ENCODE measurements at places on chromosomes 6 and 20.

DNA sequence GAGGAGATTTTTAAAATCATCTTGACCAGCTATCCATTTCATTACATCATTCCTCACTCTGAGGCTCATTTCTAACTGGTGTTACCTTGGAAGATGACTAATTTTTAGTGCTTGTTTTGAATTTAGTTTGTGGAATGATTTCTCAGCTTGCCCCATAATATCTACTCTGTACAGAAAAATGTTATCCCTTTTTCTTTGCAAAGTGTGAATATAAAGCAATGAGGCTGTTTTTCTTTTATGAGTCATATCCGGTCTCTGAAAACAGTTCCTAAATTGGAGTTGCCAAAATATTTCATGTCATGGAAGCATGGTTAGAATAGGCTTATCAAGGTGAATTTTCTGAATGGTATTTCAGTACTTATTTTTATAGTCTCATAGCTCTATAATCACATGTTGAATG lies 43.8 kb downstream of the FUT9 start:
- no peak for DNase-seq

GRCh38 chr6:118659513-118660217 lies 8.3 kb upstream of the CEP85L start:
- no peak for DNase-seq

DNA sequence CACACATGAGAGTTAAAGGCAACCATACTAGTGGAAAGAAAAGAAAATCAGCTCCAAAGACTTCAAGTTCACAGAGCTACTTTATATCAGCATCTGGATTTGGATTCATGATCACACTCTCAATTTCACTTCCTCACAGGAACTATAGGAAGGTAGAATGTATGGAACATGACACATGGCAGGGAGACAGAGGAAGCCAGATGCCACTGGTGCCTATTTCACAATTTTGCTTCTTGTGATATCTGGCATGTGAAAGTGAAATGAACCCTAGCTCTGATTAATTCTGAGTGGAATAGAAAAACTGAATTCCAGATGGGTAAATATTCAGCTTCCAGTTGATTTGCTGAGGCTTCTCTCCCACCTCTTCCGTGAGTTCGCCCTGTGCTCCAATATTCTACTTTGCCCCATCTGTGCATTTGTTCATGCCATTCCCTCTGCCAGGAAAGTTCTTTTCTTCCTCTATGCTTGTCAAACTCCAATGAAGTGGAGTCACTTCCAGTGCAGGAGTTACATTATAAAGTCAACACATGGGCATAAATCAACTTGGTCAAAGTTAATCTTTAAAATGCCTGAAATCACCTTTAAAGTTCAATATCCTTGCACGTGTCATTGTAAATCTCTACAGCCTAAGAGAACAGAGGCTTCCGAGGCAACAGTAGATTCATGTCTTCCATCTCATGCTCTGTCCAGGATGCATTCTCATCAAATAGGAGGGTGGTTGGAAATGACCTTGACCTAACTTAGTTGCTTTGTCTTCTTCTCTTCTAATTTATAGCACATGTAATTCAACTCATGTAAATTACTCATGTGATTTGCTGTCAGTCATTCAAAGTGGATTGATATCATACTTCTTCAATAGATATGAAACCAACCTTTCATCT lies 275.3 kb downstream of the HIVEP2 start:
- DNase-seq, result no peak

- DNase-seq, result no peak
These were observed 1323.0 kb upstream of the GJE1 start for GRCh38 chr6:140809694-140810101.

DNA sequence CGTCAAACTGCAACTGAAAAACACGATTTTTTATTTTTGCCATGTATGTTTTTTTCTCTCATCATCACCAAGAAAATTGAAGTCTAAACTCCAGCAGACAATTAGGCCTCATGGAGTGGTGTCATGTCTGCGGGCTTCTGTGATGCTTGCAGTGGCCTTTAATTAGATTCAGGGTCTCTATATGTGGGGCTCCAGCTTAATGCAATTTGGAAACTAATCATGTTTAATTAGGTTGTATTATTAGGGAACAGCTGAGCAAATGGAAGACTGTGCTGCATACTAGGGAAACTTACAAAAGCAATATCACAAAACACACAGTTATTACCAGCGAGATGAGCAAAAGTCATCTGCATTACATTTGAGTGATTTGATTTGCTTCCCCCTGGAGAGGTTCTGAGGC lies 132.9 kb upstream of the PMEPA1 start:
- DNase-seq, result no peak

DNA sequence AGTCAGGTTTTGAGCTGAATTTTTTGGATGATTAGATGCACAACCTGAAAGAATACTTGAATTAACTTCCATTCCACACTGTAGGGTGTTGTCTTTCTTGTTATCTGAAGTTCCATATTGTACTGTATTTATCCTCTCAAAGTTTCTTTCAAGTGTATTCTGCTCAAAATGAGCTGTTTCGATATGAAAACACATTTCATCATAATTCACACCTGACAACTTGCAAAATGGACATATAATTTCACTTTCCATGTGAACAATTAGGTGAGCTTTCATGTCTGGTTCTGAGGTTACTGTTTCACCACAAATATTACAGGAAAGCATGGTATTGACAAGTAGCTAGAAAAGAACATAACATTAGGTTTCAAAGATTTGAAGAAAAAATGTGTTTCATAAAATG lies 1.7 kb downstream of the ZUP1 start:
- no peak for DNase-seq

DNA sequence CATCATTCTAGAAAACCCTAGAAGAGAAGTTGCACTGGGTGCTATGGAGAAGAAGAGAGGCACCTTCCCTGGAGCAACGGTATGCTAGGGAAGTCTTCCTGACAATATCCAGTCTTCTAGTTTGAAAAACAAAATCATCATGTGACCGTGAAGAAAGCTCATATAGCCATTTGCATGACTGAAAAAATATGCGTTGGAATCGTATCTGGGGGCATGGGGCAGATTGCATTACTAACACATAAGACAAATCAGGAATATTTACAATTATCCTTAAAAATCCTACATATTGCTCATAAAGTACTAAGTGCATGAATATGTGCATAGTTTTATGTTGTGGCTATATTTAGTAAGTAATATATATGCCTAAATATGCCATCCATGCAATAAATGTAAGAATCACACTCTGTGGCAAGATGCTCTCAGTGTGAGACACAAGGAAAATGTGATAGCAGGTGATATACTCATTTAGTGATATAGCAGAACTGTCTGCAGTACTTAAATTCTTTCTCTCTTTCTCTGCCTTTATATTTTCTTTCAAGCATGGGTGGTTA lies 26.8 kb downstream of the HTR1E start:
- DNase-seq, result no peak

DNA sequence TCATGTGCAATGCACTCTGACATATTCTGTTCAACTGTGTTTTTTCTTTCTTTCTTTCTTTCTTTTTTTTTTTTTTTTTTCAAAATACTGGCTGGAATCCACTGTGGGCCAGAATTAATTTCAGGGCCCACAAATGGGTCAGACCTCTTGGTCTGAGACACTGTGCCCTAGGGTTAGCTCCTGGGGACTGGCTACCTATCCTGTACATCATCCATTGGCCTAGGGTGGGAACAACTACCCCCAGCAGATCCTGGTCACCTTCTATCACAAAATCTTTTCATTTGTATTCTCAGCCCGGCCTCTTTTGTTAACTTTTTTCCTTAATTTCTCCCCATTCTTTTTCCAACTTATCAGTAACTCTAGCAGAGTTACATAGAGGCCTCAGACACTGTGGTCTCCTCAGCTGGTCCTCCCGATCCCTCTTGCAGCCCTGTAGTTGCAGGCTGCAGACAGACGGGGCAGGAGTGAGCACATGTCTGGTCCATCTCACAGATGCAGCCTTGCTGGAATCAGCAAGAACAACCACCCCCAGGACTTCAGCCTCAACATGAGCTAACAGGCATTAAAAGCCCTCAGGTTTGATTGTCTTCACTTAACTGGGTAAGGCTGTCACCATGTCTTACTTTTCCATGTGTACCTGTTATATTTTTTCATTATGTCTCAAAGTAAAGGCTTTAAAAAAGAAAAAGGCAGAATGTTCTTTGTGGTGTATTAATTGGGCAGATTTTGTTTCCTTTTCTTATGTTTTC lies 41.3 kb downstream of the TXLNB start:
- no peak for DNase-seq

DNA sequence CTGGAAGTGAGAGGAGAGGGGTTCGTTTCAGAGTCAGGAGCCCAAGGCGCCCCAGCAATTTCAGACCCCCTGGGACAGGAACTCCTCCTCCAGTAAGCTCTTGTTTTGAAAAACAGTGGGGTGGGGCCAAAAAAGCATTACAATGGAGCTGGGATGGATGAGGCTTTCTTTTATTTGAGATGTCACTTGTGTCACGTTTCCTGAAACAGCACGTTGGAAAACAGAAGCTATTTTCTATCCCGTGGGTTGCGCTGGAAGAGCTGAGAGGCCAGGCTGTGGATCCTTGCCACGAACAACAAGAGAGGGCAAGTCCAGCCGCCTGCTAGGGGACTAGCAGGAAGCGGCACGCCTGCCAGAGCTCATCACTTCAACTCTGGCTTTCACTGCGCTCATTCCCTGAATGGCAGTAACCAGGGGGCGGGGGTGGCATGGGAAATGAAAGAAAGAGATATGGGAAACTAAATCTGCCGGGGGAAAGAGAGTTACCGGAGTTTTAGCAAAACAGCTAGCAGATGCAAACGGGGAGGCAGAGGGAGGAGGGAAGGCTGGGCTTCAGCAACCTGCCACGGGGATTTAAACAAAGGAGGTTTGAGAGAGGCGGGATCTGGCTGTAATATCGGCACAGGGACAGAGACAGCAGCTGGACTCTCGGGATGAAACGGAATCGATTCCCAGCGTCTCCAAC lies 34.6 kb downstream of the GCNT2 start:
- no peak for DNase-seq

GRCh38 chr6:107663308-107663707 lies 160.8 kb downstream of the SCML4 start:
- no peak for DNase-seq

DNA sequence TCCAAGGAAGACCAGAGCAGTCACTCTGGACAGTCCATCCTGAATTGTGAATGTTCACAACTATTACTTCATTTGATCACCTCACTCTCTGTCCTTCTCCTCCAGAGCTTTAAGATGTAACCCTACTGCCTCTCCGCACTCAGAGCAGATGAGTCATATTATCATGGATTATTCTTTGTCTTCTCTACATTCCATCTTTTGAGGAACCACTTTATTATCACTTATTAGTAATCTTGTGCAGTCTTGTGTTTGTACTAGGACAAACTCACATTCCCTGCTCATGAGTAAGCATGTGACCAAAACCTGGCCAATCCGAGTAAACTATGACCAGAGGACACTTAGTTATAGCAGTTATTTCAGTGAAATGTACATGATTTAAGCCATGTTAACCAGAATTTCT lies 401.5 kb upstream of the ADGRB3 start:
- DNase-seq, result no peak

GRCh38 chr6:13013681-13014503 lies 297.3 kb downstream of the PHACTR1 start:
- DNase-seq, result no peak

DNA sequence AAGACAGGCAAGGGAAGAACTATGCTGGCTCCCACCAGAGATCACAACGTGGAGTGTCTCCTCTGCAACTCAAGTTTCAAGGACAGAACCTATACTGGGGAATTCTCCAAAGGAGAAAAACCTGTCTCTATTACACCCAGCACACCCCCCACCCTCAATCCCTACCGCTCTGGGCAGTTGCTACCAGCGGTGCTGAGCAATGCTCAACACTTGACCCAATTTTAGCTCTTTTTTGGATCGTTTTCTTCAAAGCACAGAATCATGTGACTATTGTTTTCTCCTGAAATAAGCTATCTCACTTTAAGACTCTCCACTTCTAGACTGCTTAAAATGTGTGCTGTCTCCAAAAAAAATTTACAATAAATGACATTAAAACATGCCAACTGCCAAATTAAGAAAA lies 23.3 kb downstream of the MAP7 start:
- no peak for DNase-seq

- no peak for DNase-seq
These were observed 199.6 kb downstream of the GMPR start for GRCh38 chr6:16437984-16438383.

- DNase-seq, result no peak
These were observed 6.7 kb upstream of the KLHL31 start for GRCh38 chr6:53672237-53672636.

DNA sequence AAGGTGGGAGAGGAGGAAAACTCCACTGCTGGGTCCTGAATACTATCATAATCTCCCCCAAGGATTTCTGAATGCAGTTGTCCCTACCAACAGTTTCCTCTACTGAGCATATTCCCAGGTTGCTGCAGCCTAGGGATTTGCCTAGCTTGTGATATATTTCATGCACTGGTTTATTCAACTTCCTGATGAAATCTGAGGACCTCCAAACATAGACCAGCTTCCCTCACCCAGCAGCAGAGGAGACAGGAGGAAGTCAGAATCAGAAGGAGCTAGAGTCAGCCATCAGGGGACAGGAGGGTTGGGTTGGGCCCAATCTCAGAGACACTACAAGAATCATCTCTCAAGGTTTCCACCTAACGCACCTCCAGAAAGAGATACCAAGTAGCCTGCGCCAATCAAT lies 138.4 kb upstream of the TOP1 start:
- DNase-seq, result no peak

DNA sequence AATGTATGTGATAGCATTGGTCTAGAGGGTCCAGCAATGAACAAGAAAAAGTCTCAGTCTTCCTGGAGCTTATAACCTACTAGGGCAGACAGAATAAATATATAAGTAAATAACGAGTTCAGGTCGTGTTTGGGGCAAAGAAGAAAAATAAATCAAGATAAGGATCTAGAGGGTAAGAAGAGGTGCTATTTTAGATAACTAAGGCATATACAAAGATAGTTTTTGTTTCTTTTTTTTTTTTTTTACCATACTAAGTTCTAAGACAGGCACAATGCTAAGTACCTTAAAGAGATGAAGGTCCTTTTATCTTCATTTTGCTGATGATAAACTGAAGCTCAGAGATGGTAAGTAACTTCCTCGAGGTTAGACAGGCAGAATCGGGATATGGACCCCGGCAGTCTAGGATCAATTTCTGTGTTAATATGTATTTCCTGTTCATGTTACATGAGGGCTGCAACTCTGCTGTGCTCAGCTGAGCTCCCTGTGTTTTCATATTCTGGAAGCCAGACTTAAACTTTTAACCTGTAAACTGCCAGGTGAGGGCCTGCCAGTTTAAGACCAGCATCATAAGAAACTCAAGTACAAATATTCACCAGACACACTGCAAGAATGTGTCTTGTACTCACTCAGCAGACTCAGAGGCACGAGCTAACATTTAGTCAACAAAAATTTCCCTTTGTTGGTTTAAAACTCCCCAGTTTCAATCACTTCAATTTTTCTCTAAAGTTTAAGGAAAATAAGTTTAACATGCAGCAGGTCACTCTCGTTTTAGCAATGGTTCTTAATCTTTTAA lies 23.3 kb downstream of the SESN1 start:
- DNase-seq, result no peak

GRCh38 chr20:63525971-63526370 lies 5.4 kb downstream of the PPDPF start:
- no peak for DNase-seq

Measured in stimulated activated CD4-positive, alpha-beta T cell treated with anti-CD3 and anti-CD28 coated beads, TNF-alpha, amount 100 ng/mL, for 24 hours (primary cell).